ENCODE measurements at places on chromosomes 2 and 18.

DNA sequence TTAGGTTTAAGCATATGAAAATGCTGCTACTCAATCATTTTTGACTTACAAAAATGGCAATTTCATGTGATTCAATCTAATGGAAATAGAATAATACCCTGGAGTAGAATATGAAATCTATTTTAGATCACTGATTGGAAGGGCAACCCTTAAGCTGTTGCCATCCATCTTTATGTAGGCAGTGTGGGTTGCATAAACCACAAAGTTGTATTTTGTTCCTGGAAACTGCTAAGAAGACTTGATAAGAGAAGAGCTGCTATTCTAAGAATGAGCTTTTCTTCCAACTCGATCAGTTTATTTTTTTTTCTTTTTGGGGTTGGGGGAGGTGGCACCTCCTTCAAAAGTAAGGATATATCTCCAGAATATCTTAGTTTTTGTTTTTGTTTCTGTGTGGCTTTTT, 60.2 kb downstream of the CAVIN2 start:
- DNase-seq: peak; percentile 46

- peak; percentile 79 for DNase-seq
These were observed 155.9 kb downstream of the ESCO1 start for GRCh38 chr18:21444465-21445212.

GRCh38 chr18:13276530-13277520, 58.3 kb downstream of the LDLRAD4 start:
- DNase-seq: no peak

- no peak for DNase-seq
These were observed 142.0 kb downstream of the CCDC85A start for GRCh38 chr2:56325661-56326345.

- DNase-seq: no peak
These were observed 630.5 kb upstream of the FANCL start for GRCh38 chr2:58871469-58872142.

GRCh38 chr2:7825591-7826312, 856.1 kb upstream of the ID2 start:
- DNase-seq: no peak

- DNase-seq: no peak
These were observed 99.8 kb upstream of the PELI1 start for GRCh38 chr2:64244037-64244416.

GRCh38 chr18:59461171-59461570, 102.1 kb upstream of the LMAN1 start:
- DNase-seq: no peak

GRCh38 chr2:239911641-239912071, 113.5 kb downstream of the NDUFA10 start:
- DNase-seq: no peak
